ENCODE measurements at places on chromosomes 3 and 15. TPM values are rescaled to one million over a fixed set of nuclear protein-coding genes. Genes with fewer than 3 reads are reported as not detected.
A peak's percentile ranks its signal among the peaks of the same experiment; 100 is the strongest.

The EXOG gene
- total RNA-seq = 12.8 TPM

The C3orf49 gene
- total RNA-seq = not detected

DNA sequence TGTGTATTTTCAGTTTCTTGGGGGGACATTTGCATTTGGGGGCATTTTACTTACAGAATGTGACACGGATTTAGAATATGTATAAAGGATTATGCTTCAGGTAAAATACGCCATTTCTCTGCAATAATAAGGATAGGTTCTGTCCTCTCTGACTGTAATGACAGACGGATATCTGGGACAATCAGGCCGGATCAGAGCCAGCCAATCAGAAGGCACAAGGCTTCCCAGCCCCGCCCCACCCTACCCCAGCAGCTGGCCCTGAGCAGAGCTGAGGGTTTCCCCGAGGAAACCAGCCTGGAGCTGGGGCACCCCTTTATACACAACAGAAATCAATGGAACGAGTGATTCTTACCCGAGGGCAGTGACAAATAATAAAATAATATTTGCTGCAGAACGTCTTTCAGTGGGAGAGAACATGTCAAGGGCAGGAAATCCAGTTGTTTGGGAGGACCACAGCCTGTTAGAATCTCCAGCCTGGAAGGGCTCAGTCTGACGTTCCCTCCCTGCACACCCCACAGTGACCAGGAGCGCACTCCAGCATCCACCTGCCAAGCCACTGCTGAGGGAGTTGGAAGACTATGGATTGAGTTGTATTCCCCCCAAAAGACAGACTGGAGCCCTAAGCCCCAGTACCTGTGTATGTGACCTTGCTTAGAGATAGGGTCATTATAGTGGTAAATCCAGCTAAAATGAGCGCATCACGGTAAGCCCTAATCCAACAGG is 30.3 kb upstream of the SEC13 start:
- no peak for DNase-seq

GRCh38 chr3:36741285-36741684 is 23.1 kb downstream of the DCLK3 start:
- DNase-seq = no peak

DNA sequence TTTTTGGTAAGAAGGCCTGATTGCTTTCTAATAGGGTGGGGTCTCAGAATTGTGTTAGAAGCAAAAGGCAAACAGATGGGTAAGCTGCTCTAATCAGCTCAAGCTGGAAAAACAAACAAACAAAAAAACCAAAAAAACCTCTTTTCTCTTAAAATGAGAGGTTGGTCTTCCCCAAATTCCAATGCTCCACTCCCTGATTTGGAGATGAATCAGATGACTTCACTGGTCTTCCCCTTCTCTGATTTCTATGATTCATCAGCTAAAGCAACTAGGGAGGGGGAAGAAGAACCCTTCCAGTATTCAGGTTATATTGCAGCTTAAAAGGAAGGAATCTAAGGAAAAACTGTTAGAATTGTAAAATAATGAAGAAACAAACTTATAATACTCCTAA is 9.6 kb upstream of the ANXA2 start:
- DNase-seq = no peak

- DNase-seq = no peak
Measured at GRCh38 chr15:70097063-70097320, 725 bp downstream of the TLE3 start.

The RLBP1 gene
- total RNA-seq = not detected

DNA sequence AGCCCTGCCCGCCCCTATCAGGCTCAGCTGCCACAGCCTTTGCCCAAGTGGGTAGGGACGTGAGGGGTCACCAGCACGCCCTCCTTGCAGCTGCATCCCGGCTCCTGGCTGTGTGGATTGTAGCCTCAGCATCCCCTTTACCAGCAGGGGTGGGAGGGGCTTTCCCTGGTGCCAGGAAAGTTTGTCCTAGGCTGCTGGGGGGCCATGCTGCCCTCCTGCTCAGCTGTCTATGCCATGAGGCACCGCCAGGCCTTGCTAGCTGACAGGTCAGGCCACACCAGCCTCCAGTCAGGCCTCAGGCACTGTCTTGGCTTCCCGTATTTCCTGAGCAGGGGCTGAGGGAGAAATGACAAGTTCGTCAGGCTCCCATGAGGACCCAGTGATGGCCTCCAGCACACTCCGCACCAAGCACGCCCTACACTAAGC is 32.3 kb downstream of the TKT start:
- DNase-seq = no peak

GRCh38 chr15:91186904-91187656 is 87.0 kb downstream of the SV2B start:
- DNase-seq = no peak

The RGMA gene
- 0.15 TPM for total RNA-seq

- DNase-seq = no peak
Measured at GRCh38 chr3:144815655-144816054, 844.0 kb downstream of the DIPK2A start.

GRCh38 chr3:69872783-69873378 is 126.7 kb upstream of the SAMMSON start:
- no peak for DNase-seq

GRCh38 chr3:6667354-6667753 is 193.6 kb upstream of the GRM7 start:
- DNase-seq = no peak

DNA sequence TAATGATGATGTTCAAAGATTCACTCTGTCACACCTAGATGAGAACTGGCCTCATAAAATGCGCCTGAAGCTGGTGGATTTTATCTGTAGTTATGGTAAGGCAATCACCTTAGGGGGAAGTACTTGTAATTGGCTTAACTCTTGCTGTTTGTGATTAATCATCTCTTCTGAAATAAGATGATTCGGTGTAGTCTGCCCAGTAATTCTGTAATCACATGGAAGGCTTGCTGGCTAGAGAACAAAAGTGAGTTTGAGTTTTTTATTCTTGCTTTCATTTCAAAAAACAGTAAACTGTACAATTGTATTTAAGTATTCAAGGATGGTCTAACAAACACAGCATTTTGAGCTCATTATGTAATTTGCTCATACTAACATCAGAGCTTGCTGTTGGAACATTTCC is 72.1 kb downstream of the OTOL1 start:
- DNase-seq = no peak

- no peak for DNase-seq
Measured at GRCh38 chr3:134366221-134366927, 7.9 kb downstream of the AMOTL2 start.

GRCh38 chr3:177816667-177817208 is 619.5 kb upstream of the TBL1XR1 start:
- DNase-seq = no peak

The RBP2 gene
- not detected for total RNA-seq

The STRIT1 gene
- not detected for total RNA-seq

DNA sequence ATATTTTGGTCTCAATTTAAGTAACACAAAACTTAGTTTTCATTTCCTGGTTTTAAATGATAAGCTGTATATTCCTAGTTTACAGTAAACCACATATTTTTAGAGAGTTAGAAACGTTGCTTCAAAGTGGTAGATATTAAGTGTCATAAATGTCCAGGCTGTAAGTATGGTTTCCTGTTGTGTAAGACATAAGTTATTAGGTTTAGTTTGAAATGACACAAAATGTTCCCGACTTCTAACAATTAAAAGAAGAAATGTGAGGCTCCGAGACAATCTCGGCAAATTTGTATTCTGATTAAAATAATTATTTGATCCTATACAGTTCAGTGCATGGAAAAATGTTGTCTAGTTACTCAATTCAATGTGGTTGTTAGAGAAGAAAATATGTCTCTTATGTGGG is 387.3 kb downstream of the EPHA3 start:
- DNase-seq = no peak

DNA sequence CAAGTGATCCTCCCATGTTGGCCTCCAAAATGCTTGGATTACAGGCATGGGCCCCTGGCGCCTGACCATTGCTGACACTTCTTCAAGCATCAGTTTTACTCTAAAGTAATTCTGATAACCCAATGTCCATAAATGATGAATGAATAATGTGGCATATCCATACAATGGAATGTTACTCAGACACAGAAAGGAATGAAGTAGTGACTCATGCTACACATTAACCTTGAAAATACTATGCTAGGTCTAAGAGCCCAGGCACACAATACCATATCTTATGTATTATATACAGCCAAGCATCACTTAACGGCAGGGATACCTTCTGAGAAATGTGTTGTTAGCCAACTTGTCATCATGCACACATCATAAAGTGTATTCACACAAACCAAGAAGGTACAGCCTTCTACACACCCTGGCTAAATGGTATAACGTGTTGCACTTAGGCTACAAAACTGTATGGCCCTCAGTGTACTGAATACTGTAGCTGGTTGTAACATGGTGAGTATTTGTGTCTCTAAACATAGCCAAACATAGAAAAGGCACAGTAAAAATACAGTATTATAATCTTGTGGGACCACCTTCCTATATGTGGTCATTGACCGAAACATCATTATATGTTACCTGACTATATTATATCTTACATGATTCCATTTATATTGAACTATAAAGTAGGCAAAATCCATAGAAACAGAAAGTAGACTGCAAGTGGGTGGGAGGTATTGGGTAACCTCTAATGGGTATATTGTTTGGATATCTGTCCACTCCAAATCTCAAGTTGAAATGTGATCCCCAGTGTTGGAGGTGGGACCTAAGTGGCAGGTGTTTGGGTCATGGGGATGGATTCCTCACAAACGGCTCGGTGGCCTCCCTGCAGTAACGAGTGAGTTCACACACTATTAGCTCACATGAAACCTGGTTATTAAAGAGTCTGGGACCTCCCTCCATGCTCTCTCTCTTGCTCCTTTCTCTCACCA is 31.4 kb downstream of the MKRN2 start:
- DNase-seq = no peak

The AMIGO3 gene
- 1.2 TPM for total RNA-seq

GRCh38 chr15:28935316-28935715 is 49.5 kb downstream of the APBA2 start:
- no peak for DNase-seq

GRCh38 chr3:187684880-187685279 is 14.7 kb upstream of the SST start:
- DNase-seq = no peak

DNA sequence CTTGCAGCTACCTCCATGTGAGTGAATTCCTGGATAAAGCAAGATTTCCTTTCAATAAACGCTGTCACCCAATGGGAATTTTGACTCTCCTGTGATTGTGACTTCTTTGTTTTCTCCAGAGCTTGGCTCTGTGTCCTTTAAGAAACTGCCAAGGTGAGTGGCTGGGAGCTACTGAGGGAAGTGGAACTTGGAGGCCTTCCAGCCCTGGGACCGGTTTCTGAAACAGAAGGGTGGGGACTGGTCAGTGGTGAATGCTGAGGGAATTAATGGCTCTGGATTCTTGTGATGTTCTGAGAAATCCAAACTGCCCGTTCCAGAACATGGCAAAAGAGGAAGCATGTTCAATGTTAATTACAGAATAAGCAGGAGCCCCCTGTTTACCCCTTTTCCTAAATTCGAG is 41.1 kb upstream of the MYZAP start:
- no peak for DNase-seq

The FGF12 gene
- total RNA-seq = 2.1 TPM

GRCh38 chr3:96319166-96319565 is 495.2 kb upstream of the EPHA6 start:
- no peak for DNase-seq

GRCh38 chr15:95459273-95459672 is 871.2 kb upstream of the NR2F2 start:
- DNase-seq = peak; percentile 50

- no peak for DNase-seq
Measured at GRCh38 chr3:152084441-152085158, 184.1 kb upstream of the MBNL1 start.

The IGF1R gene
- 57.9 TPM for total RNA-seq

DNA sequence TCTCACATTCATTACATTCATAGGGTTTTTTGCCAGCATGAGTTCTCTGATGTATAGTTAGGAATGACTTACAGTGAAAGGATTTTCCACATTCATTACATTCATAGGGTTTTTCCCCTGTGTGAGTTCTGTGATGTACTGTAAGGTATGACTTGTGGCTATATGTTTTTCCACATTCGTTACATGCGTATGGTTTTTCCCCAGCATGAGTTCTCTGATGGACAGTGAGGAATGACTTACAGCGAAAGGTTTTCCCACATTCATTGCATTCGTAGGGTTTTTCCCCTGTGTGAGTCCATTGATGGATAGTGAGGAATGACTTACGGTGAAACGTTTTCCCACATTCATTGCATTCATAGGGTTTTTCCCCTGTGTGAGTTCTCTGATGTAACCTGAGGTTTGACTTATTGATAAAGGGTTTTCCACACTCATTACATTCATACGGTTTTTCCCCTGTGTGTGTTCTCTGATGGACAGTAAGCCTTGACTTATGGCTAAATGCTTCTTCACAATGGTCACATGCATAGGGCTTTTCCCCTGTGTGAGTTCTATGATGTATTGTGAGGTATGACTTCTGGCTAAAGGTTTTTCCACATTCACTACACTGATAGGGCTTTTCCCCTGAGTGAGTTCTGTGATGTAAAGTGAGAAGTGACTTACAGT is 47.4 kb downstream of the ZNF717 start:
- no peak for DNase-seq

The ARL8B gene
- total RNA-seq = 45.9 TPM

DNA sequence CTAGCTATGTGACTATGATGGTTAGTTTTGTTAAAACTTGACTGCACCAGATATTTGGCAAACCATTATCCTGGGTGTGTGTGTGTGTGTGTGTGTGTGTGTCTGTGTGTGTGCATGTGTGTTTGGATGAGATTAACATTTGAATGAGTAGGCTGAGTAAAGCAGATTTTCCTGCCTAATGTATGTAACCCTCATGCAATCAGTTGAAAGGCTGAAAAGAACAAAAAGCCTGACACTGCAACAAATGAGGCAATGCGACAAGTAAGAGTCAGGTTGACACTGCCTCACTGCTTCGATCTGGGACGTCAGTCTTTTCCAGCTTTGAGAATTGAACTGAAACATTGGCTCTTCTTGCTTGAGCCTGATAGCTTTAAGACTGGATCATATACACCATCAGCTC is 643.0 kb downstream of the NAALADL2 start:
- DNase-seq = no peak

DNA sequence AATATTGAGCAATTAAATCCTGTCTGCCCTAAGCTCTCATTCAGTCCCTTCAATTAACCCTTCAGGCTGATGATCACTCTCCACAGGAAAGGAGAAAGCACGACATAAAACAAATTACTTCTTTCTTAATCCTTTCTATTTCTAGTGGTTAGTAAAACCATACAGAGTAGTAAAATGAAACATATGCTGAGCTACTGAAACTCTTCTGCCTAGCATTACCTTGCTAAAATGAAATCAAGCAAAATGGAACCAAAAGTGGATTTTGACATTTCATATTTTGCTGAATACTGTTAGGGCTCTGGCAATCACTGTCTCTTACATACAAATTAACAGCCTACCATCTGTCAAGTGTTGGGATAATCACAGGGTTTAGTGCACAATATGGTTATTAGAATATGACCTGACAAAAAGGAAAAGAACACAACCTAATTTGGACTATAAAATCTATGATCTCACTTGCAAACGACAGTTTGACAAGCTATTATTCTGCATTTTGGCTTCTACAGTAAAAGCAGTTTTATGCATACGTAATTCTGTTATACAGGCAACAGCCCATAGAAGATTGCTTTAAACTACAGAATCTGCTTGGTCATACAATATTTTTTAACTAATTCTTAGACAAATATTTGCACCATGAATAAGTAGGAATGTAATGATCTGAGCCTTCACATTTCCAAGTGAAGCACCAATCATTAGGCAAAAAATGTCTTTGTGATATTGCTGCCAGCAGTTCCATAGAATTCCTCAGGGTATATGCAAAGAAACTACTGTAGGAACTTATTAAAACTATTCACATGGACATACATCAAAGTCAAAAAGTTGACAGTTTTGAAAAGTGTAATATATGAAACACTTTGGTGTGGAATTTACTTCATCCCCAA is 105.0 kb downstream of the FHIT start:
- DNase-seq = no peak

The QTRT2 gene
- total RNA-seq = 13.3 TPM

The SLC15A2 gene
- 0.29 TPM for total RNA-seq

Data from glomerular endothelial cell (primary cell).